ENCODE measurements at places on chromosomes 2 and 18. TPM values are rescaled to one million over a fixed set of nuclear protein-coding genes. Genes with fewer than 3 reads are reported as not detected.
A peak's percentile ranks its signal among the peaks of the same experiment; 100 is the strongest.

GRCh38 chr2:118098307-118099030, 10.2 kb downstream of the INSIG2 start:
- no peak for DNase-seq

CCBE1 gene
- total RNA-seq, result 9.0 TPM

CPLX4 gene
- total RNA-seq, result not detected

MEIS1 gene
- total RNA-seq, result 5.2 TPM

DNA sequence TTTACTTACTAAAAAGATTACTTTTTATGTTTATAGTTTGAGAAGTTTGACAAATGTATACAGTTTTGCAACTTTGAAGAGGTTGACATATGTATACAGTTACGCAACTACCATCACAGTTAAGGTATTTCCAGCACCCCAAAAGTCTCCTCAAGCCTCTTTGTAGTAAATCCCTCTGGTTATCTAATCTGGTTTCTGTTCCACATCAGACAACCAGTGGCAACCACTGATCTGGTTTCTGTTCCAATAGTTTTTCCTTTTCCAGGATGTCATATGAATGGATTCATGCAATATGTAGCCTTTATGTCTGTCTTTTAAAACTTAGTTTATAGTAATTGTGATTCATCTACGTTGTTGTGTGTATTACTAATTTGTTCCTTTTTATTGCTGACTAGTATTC, 23.5 kb downstream of the IFIH1 start:
- no peak for DNase-seq

EPB41L3 gene
- total RNA-seq, result 5.8 TPM

- no peak for DNase-seq
Observed at GRCh38 chr18:49560624-49561288, 1.1 kb upstream of the LIPG start.

- DNase-seq, result no peak
Observed at GRCh38 chr2:223046470-223047040, 5.4 kb upstream of the KCNE4 start.

GRCh38 chr2:30315391-30316063, 84.2 kb downstream of the LBH start:
- DNase-seq, result no peak

DNA sequence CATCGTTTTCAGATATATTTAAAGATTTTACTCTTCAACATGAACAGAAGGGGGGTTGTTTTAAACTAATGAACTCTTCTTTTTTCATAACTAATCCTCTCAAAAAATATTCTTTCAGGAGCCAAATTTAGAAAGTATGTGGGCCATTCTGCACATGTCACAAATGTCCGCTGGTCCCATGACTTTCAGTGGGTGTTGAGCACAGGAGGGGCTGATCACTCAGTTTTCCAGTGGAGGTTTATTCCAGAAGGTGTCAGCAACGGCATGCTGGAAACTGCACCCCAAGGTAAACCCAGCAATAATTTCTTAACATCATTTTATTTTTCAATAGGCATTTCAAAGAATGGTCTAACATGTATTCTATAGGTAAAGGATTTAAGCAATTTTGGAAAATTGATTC, 136.0 kb downstream of the EML6 start:
- peak; percentile 37 for DNase-seq

GRCh38 chr18:73933685-73934084, 213.9 kb downstream of the FBXO15 start:
- no peak for DNase-seq

C1QL2 gene
- total RNA-seq, result not detected

TTC27 gene
- 25.8 TPM for total RNA-seq

CFAP65 gene
- 0.12 TPM for total RNA-seq

- DNase-seq, result no peak
Observed at GRCh38 chr18:3342628-3343027, 80.7 kb downstream of the MYL12B start.

GRCh38 chr2:216651351-216651881, 18.2 kb downstream of the IGFBP2 start:
- no peak for DNase-seq

DNA sequence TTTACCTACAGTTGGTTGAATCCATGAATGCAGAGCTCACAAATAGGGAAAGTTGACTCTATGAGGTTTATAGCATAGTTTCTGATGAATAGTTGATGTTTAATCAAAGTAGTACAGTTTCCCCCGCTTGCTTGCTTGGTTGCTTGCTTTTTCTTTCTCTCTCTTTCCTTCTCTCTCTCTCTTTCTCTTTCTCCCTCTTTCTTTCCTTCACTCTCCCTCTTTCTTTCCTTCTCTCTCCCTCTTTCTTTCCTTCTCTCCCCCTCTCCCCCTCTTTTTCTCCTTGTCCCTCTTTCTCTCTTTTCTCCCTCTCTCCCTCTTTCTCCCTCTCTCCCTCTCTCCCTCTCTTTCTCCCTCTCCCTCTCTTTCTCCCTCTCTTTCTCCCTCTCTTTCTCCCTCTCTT, 999.9 kb upstream of the CELF4 start:
- DNase-seq, result no peak

IL1B gene
- total RNA-seq, result 57.5 TPM

DNA sequence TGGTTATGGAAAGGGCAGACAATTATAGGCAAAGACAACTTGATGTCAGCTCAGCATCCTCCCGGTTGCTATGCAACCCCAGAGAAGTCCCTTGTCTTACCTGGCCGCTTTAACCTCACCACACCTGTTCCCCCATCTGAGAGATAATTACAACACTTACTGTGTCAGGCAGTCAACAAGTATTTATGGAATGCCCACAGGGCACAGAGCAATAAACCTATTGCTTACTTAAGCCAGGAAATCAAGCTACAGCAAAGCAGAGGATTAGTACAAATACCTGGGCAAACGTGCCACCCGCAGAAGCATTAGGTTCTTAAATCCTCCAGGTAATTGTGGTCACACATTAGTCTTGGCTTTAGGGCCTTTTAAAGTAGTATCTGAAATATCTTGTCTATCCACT, 320.4 kb upstream of the REV1 start:
- no peak for DNase-seq

GRCh38 chr2:165058476-165059265, 103.3 kb upstream of the SLC38A11 start:
- no peak for DNase-seq

GRCh38 chr2:75047992-75048625, 89.7 kb downstream of the POLE4 start:
- peak; percentile 89 for DNase-seq

DNA sequence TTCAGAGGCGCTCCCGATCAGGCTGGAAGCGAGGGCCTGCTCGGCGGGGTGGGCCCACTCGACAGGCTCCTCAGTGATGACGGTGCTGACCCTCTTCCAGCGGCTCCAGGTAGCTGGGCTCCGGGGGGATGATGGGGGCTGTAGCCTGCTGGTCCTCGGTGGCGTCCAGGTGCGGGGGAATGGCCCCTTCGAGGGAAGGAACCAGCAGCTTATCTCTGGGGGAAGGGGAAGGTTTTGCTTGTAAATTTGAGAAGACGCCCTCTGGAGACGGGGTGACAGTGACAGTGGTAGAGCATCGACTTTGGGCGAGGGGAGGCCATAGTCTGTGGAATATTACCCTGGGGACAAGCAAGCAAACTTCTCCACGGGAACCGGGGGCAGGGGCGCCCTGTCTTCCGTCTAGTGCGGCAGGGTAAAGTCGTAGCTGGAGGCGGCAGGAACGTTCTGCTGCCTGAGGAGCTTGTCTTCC, 891.9 kb upstream of the LRRTM1 start:
- DNase-seq, result no peak

TEKT4 gene
- total RNA-seq, result not detected

DNA sequence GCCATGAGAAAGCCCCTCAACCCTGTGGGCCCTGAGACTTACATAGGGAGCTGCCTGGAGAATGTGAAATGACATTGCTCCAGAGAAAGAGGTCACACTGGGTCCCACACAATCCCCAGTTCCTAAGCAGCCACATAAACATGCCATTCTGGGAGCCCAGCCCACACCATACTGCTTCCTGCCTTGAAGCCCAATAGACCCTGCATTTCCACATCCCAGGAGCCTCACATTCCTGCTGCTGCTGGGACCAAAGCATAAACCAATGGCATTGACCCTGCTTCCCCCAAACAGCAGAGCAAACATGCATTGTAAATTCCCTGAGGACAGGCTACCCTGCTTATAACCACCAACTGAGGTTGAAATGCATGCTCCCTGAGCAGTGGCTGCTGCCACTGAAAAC, 1117.6 kb upstream of the SLC39A10 start:
- DNase-seq, result no peak

DNA sequence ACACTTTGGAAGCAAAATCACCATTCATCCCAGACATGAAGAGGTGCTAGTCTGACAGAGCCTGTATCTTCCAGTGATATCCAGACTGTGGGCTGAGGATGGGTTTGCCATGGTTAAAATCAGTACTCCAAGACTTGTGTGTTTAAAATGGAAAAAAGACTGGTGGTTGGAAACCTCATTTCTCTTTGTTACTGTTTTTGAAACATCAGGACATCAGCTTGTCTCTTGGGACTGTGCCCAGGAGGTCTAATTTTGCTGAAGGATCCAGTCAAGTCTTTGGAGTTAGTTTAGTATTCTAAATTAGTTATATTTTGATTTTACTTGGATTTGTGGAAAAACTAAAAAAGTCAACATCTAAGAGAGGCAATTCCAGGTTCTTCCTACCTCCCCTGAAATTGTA, 578.4 kb downstream of the PLCL1 start:
- DNase-seq, result no peak

- DNase-seq, result no peak
Observed at GRCh38 chr2:212274215-212274614, 264.4 kb downstream of the ERBB4 start.

GRCh38 chr2:65198737-65199136, 28.9 kb upstream of the ACTR2 start:
- DNase-seq, result peak; percentile 25

DNA sequence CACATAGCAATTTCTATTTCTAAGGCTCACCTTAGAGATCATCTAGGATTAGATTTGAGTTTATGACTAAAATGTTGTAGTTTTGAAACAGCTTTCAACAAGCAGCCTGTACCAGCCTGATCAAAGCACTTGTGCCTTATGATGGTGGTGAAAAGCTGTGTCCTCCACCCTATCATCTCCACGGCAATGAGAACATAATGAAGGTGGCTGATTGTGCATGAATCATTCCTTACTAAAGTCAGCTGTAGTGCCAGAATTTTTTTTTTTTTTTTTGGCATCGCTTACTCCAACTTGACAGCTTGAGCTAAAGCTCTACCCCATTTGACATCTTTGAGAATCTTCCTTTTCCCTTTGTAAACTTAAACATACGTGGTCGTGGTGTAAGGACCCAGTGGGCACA, 86.0 kb downstream of the DCC start:
- DNase-seq, result no peak

GLB1L gene
- 30.0 TPM for total RNA-seq

GRCh38 chr2:8653485-8653884, 28.4 kb upstream of the ID2 start:
- no peak for DNase-seq

DNA sequence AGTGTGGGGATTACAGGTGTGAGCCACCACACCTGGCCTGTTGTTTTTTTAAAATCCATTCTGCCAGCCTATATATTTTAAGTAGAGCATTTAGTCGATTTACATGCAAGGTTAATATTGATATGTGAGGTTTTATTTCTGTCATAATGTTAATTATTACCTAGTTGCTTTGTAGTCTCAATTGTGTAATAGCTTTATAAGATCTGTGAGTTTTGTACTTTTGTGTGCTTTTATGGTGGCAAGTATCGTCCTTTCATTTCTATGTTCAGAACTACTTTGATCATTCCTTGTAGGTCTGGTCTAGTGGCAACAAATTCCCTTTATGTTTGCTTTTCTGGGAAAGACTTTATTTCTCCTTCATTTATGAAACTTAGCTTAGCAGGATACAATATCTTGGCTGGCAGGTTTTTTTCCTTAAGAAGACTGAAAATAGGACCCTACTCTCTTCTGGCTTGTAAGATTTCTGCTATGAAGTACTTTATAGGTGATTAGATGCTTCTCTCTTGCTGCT, 51.0 kb upstream of the FAM117B start:
- DNase-seq, result no peak

TYW5 gene
- 9.1 TPM for total RNA-seq

DNA sequence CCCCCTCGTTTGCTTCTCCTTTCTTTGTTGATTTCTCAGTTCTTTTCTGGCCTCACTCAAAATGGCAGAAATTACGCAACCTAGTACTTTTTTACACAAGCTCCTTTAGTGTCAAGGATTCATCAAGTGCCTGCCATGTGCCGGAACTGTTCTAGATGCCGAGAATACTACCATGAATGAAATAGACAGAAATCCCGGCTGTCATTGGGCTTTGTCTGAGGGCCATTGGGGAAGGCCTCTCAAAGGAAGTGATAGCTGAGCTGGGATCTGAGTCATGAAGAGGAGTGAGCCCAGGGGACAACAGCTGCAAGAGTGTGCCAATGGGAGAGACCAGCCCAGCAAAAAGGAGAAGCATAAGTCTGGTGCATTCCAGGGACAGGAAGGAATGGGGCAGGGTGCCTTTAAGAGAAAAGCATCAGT, 34.3 kb upstream of the PPP1CB start:
- DNase-seq, result peak; percentile 97

UGT1A4 gene
- not detected for total RNA-seq

GRCh38 chr2:95317123-95317500, 20.0 kb downstream of the KCNIP3 start:
- no peak for DNase-seq

GRCh38 chr2:16154501-16155280, 214.3 kb downstream of the MYCN start:
- no peak for DNase-seq

- DNase-seq, result no peak
Observed at GRCh38 chr2:216242365-216242764, 129.9 kb downstream of the MARCHF4 start.

GRCh38 chr2:10610213-10610910, 79.4 kb downstream of the NOL10 start:
- DNase-seq, result no peak

B4GALT6 gene
- 2.4 TPM for total RNA-seq

IL37 gene
- 0.36 TPM for total RNA-seq

DNA sequence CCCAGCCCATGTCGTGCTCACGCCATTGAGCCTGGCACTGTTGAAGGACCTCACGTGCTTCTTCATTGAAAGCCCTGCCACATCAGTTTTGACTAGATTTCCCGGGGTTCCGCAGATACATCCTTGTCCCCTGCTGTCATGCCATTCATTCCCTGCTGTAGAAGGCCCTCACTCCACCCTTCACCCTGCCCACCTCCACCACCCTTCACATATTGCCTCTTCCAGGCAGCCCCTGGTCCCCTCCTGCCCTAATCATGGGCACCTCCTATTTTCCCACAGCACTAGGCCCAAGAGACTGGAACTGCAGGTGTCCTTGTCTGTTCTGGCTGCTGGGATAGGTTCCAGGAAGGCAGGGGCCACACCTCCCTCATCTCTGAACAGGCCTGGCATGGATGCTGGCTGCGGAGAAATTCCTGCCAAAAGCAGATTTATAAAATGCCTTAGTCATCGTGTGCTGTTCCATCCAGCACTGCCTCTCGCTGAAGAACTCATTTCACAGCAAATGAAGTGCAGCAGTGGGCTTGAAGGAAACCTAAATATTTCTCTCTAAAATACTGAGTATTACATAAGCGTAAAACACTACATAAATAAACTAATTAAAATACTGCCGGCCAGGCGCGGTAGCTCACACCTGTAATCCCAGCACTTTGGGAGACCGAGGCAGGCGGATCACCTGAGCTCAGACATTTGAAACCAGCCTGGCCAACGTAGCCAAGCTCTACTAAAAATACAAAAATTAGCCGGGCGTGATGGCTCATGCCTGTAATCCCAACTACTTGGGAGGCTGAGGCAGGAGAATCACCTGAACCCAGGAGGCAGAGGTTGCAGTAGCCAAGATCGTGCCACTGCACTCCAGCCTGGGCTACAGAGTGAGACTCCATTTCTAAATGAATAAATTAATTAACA, 38.4 kb downstream of the EIF4E2 start:
- DNase-seq, result peak; percentile 71

All from RPMI7951 (cell line).